Ovary (tissue), 10 donors: ENCODE measurements at places on chromosomes 2 and 18. TPM values are rescaled to one million over a fixed set of nuclear protein-coding genes. Genes with fewer than 3 reads are reported as not detected.

DNA sequence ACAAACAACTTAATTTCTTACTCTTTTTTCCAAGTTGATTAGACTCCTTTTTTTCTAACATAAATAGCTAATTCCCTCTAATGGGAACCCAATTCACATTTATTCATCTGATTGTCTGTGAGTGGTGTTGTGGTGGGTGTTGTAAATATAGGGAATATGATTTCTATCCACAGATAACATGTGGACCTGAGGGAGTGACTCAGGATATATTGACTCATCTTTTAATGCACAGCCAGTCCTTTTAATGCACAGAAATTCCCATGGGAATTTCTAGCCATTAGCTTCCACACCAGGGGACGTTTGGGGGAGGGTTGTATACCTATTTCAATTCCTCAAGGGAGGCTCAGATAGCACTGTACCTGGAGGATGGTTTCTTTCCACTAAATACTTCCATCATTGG lies 1339.6 kb upstream of the LRRTM1 start:
- H3K4me3 ChIP-seq = no peak overlapping the region
- no peaks in the 10 kb centered on the region for H3K4me1 ChIP-seq
- no peaks in the 10 kb centered on the region for H3K36me3 ChIP-seq

GRCh38 chr2:147910990-147911473 lies 66.2 kb downstream of the ACVR2A start:
- H3K27me3 ChIP-seq = no peaks in the 10 kb centered on the region
- no peaks in the 10 kb centered on the region for H3K36me3 ChIP-seq
- H3K27ac ChIP-seq = no peak overlapping the region

- DNase-seq = no peak
- no peak overlapping the region for H3K4me3 ChIP-seq
- H3K36me3 ChIP-seq = no peaks in the 10 kb centered on the region
- H3K27ac ChIP-seq = no peak overlapping the region
- H3K4me1 ChIP-seq = no peaks in the 10 kb centered on the region
- H3K27me3 ChIP-seq = no peaks in the 10 kb centered on the region
Observed at GRCh38 chr2:22817197-22817596, 567.8 kb upstream of the KLHL29 start.

OSR1 gene
- 3.9 TPM for polyA plus RNA-seq

DNA sequence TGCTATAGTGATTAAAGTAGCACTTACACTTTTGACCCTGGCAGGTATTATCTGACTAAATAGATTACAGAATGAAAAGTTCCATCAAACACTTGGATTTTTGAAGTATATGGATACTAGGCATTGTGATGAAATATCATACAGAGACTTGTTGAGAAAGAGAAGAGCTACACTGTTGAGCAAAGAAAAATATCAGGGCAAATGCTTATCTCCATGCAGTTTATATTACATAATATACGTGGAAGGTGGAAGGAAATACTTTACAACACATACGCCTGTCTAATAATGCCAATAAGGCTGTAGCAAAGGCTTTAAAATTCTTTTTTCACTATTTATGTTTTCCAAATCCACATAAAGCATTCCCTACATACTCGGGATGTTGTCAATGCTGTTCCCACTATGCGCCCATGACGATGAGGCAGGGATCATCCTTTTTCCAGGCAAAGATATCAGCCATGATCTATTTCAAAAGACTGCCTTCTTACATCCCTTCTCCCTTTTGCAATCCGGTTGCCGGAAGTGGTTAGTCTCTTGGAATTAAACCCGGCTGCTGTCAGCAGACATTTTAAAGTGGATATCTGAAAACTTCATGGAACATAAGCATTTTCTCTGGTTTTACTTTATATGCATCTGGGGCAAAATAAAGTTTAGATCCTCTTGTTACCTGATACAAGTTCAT lies 92.6 kb upstream of the ITGA4 start:
- no peaks in the 10 kb centered on the region for H3K27me3 ChIP-seq
- no peak overlapping the region for H3K4me3 ChIP-seq
- no peaks in the 10 kb centered on the region for H3K4me1 ChIP-seq
- H3K36me3 ChIP-seq = no peaks in the 10 kb centered on the region
- DNase-seq = no peak

DNA sequence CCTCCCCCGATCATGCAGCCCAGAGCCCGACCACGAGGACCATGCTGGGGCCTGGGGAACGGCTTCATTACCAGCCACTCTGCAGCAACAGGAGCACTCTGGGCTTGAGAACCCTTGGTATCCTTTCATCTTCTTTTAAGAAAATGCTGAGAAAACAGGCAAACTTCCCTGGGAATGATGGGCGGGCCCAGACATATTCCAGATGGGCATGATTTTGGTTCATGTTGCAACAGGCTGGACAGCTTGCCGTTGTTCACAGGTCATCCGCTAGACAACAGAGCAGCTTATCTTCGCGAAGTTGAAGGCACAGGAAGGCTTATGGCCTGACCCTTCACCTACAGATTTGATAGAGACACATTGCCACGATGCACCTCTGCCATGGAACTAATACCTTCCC lies 121.0 kb downstream of the KLHL29 start:
- no peak for DNase-seq
- H3K27ac ChIP-seq = no peak overlapping the region
- no peaks in the 10 kb centered on the region for H3K27me3 ChIP-seq
- H3K4me3 ChIP-seq = no peak overlapping the region

DNA sequence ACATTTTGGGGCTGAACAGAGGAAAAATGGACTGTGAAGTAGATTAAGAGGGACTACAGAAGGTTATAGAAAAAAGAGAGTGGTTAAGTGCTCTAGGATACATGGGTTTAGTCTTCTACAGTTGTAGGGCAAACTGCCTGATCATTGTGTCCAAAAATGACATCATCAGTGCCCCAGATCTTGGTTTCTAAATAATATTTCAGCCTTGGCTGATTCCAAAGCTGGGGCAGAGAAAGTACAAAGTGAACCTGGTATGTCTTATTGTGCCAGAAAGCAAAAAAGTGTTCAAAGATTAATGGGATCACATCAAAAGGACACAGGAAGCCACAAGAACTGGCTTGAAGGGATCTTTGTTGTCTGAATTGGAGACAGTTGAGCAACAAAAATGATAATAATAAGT lies 97.1 kb upstream of the ZNF521 start:
- no peaks in the 10 kb centered on the region for H3K27me3 ChIP-seq
- no peak overlapping the region for H3K4me3 ChIP-seq
- no peaks in the 10 kb centered on the region for H3K36me3 ChIP-seq

DNA sequence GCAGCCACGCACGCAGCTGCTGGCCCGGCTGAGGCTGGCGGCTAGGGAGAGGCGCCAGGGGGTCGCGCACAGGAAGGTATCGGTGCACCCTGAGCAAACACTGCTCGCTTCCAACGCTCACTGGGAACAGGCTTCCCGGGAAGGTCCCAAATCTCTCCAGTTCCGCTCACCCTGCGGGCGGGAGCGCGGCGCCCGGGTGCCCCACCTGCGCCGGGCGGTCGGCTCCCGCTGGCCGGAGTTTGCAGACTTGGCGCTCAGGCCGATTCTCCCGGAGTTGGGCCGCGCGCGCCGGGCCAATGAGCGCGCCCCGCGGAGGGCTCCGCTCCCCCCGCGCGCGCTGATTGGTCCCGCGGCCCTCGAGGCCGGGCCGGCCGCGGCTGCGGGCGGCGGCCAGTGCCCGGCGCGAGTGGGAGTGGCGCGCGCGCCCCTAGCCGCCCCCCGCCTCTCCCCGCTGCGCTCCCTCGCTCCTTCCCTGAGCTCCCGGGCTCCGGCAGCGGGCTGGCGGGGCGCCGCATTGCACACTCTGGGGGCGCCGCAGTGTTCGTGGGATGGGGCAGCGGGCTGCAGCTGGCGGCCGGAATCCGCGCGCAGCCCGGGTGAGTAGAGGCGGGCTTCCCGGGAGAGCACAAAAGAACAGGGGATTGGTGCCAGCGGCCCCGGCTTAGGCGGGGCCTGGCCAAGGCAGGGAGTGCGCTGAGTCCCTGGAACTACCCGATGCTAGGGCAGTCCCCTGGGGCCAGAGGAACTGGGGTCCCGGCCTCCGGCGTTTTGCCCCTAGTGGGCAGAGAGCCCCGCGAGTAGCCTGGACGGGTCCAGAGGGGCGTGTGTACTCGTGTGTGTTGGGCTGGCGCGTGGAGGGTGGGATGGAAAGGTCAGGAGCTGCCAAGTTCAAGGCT lies at the start of gene LYPD6:
LYPD6 (plus strand) TSS at position 461 of the 896 bp plus-strand sequence. CDS start 107,122 bp downstream, outside the sequence.
- H3K4me3 ChIP-seq = peak within 1 kb of the TSS; percentile 50
- no peaks in the 10 kb centered on the region for H3K36me3 ChIP-seq
- DNase-seq = peak; percentile 77
- H3K27ac ChIP-seq = no peak within 1 kb of the TSS

- H3K27ac ChIP-seq = peak overlapping the region; percentile 86
- peak; percentile 50 for DNase-seq
- peaks cover 4% of the 10 kb centered on the region for H3K4me1 ChIP-seq
- H3K27me3 ChIP-seq = no peaks in the 10 kb centered on the region
Observed at GRCh38 chr2:227325839-227326195, 766 bp downstream of the MFF start.

DNA sequence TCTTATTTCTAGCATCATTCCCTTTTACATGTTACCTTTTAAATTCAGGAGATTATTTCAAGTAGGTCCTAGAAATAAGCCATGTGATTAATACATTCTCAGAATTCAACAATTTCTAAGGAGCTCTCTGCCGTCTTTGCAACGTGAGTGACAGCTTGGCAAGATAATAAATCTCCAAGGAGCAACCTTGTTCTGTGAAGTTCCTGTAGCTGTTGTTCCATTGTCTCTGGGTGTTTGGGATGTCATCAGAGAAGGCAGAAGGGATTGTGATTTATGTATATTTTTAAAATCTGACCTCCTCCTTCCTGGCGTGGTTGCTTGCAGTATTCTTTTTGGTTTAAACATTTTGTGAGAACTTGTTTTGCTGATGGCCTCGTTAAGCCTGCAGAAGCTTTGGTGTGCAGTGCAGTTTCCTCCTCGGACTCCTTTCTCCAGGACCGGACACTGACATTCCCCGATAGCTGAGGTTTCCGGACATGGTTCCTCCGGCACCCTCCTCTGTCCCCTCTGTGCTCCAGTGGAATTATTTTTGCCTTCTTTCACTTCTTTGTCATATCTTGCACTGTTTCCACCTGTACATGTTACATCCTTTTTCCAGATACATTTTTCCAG lies 33.7 kb downstream of the RAMP1 start:
- H3K4me3 ChIP-seq = no peak overlapping the region
- H3K27me3 ChIP-seq = no peaks in the 10 kb centered on the region
- no peaks in the 10 kb centered on the region for H3K4me1 ChIP-seq
- H3K36me3 ChIP-seq = no peaks in the 10 kb centered on the region
- no peak for DNase-seq

GRCh38 chr2:74496997-74497776 lies 2.2 kb downstream of the LBX2 start:
- peaks cover 2% of the 10 kb centered on the region for H3K4me1 ChIP-seq
- DNase-seq = no peak
- no peaks in the 10 kb centered on the region for H3K36me3 ChIP-seq
- H3K27ac ChIP-seq = no peak overlapping the region
- H3K4me3 ChIP-seq = no peak overlapping the region

DNA sequence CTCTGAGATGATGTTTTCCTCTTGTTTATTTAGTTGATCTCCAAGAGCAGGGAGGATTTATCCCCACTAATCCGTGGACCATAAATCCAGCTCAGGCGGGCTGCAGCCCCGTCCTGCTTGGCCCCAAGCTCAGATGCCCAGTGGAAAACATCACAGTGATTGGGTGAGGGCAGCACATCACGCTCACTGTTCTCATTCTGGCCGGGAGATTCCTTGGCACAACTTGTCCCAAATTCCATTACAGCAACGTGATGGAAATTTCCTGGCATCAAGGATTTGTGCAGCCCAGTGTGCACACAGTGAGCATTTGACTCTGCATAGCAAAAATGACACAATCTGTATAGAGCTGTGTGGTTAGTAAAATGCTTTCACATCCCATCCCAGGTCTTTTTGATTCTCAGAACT lies 96.8 kb downstream of the VAPA start:
- H3K27me3 ChIP-seq = no peaks in the 10 kb centered on the region
- peak; percentile 60 for DNase-seq
- H3K4me1 ChIP-seq = peaks cover 6% of the 10 kb centered on the region
- H3K27ac ChIP-seq = peak overlapping the region; percentile 31
- no peak overlapping the region for H3K4me3 ChIP-seq

- peak overlapping the region; percentile 51 for H3K27ac ChIP-seq
- no peaks in the 10 kb centered on the region for H3K36me3 ChIP-seq
- H3K4me1 ChIP-seq = peaks cover 3% of the 10 kb centered on the region
- H3K4me3 ChIP-seq = no peak overlapping the region
Observed at GRCh38 chr18:25805323-25805722, 285.1 kb downstream of the SS18 start.

GRCh38 chr2:152309352-152310214 lies 25.4 kb upstream of the FMNL2 start:
- no peaks in the 10 kb centered on the region for H3K36me3 ChIP-seq
- no peak for DNase-seq
- H3K27ac ChIP-seq = no peak overlapping the region

DNA sequence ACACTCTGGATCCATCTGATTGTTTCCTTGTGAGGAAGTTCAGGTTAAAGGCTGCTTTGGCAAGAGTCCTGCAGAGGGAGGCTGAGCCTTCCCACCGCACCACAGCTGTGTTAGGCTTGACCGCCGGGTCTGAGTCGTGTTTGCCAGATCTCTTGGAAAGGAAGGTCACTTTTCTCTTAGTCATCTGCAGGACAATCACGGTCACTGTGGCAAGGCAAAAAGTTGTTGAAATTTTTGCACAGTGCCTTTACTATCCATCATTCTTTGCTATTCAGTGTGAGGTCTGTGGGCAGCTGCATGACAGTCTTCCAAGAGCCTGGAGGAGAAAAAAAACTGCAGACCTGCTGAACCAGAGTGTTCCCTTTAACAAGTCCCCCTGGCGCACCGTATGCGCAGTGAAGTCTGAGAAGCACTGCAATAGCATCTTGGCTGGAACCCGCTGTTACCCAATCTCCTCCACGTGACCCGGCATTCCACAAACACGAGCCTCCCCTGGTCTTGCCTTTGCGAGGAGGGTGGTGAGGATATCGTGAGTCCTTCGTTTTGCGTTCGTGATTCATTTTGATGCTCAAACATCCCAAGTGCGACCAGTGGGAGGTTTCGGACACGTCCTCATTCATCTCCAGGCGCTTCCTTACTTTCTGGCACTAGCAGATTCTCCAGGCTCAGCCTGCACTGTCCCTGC lies 23.0 kb downstream of the BIN1 start:
- H3K4me3 ChIP-seq = peak overlapping the region; percentile 8
- H3K4me1 ChIP-seq = peaks cover 40% of the 10 kb centered on the region
- H3K27ac ChIP-seq = peak overlapping the region; percentile 90
- H3K36me3 ChIP-seq = no peaks in the 10 kb centered on the region
